ENCODE measurements at places on chromosomes 11 and 22.

DNA sequence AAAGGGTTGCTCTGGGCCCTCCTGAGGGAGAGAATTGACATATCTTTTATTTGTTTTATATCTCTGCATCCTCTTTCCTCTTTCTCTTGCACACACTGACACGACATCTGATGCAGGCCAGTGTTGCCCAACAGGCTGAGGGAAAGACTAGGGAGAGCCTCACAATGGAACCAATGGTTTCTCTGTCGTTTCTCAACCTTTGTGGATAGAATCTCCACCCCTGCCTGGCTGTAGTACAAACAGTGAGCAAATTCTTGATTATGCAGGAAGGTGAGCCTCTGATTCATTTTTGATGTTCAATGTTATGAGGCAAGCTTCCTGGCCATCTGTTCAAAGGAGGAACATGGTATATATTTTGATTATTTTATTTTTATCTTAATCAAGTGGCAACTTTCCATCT is 49.8 kb upstream of the PLET1 start:
- no peak for DNase-seq

GRCh38 chr11:96342961-96343711 is at the start of gene MAML2:
TSS of gene MAML2 (minus strand) at chr11:96343195. CDS start at chr11:96341895, 1,300 bp downstream.
- DNase-seq = peak; percentile 82

DNA sequence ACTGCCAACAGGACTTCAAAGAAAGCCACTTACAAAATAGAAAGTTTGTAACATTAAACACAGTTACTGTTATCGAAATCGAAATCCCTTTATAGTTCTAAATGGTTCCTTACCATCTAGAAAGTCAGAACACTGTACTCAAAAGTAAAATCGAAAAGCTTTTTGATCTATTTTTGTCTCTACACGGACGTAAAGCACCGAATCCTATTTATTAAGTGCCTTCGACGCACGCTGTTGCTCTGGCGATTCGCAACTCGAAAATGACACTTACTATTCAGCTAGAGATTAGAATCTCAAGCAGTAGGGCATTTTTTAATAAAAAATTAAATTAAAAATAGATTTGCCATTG is 78.3 kb downstream of the LARGE1 start:
- no peak for DNase-seq

DNA sequence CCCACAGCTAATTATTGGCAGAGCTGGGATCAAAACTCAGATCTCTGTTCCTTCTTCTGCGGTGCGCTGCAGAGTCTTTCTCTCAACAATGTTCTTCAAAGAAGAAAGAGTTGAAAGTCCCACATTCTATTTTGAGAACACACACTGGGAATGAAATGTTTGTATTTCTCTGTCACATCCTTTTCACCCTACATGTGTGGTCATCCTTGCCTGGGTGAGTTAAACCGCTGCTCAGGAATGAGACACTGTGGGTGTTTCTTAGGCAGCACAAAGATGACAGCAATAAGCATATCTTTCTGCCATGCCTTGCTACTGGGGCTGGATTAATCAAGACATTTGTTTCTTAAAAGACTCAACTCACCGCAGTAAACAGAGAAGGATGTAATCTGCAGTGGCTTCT is 222.6 kb downstream of the LARGE1 start:
- DNase-seq = no peak

- DNase-seq = no peak
Observed at GRCh38 chr22:24049211-24049610, 38.1 kb downstream of the CABIN1 start.

DNA sequence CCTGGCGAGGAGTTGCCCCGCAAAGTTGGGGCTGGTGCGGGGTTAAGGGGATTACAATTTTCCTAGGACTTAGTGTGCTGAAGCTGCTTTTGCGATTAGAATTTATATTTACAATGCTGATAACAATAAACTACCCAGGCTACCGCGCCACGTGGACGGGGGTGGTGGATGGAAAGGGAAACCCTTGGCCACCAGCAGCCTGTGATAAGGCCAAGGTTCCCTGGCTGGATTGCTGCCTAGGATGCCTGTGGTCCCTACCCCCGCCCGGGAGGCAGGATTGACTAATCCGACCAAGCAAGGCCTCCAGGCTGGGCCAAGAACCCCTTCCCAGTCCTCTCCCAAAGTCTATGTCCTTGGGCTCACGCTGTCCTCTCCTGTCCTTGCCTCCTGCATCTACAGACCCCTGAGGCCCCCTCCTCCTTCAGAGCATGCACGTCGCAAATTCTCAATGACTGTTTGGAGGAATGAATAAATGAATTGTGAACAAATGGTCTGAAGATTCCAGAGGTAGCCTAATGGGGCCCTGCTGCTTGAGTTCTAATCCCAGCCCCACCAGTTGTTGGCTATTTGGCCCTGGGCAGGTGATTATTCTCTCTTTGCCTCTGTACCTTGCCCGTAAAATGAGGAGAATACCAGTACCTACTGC is 7.6 kb upstream of the CHKA start:
- no peak for DNase-seq

DNA sequence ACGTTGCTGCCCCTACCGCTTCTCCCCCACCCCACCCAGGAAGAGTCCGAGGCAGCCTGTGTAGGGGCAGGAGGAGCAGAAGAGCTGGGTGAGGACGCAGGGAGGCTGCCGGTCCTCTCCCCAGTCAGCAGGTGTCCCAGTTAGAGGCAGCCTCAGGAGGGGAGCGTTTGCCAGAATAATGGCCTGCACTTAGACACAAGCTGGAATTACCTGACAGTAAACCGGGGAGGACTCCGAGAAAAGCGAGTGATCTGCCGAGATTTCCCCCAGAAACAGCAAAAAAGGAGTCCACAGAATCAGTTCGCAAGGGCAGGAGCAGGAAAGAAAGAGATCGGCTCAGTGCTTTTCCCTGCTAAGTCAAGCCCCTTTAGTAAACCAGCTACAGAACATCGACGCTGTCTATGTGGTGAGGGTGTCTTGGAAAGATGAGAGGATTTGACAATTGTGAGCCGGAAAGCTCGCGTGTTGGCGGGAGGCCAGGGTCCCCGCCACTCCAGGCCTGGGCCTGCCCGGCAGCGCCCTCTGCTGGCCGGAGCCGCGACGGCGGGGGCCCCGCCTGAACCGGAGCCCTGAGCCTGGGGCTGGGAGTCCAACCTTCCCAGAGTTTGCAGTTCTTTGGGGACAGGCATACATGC is 17.7 kb upstream of the THRSP start:
- DNase-seq = peak; percentile 72

GRCh38 chr11:131964698-131965483 is 594.5 kb downstream of the NTM start:
- no peak for DNase-seq

GRCh38 chr11:68969386-68969785 is 11.4 kb downstream of the MRGPRD start:
- DNase-seq = no peak
